ENCODE measurements at places on chromosomes 3 and 15.

DNA sequence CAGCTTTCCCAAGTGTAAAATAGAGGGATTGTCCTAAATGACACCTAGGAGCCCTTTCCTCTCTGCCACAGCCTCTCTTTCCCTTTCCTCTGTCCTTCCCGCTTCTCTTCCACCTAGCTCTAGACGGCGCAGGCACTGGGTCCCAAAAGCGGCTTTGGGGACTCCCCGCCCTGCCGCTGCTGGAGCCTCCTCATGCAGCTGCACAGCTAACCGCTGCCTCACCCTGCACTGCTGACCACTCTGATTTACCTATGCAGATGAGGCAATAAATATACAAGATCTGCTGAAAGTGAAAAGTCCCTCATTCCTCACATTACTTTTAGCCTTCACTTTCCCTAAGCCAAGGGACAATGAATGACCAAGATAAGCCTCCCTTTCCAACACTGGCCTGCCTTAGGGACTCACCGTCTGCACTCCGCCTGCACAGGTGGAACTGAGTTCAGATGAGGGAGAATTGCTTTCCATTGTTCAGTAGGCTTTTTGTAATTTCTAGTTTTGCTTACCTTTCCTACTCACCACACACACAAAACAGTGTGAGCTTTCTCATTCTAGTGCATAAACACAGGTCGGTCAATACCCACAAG lies 197.5 kb upstream of the BCL6 start:
- DNase-seq: no peak

DNA sequence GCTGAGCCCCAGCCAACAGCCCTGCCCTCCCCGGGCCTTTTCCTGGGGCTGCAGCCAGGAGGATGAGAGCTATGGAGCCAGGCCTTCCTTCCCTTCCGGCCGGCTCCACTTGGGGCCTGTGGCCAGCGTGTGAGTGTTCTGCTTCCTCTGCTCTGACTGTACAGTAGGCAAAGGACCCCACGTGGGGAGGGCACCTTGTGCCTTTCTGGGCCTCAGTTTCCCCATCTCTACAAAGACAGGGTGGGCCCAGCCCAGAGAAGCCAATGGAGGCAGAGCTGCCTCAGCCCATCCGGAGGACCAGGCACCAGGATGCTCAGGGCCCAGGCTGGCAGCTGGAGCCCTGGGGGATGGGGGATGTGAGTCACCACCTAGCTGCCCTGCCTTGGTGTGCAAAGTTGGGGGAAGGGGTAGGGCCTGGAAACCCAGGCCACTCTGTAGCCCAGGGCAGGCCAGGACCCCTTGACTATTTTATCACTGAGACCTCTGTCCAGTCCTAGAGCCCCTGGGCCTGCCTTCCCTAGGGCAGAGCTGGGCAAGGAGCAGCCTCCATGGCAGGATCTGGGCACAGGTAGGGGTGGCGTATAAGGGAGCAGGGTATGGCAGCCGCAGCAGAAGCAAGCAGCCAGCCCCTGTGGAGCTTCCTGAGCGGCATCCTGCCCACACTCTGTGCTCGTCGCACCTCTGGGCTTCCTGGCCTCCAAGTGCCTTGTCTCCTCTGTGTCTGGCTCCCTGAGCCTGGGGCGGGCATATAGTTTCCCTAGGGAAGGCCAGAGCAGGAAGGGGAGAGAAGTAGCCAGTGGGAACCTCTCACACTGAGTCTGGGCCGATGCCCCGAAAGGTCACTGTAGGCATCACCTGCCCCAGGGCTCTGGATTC lies 1.8 kb downstream of the PSTPIP1 start:
- DNase-seq: no peak

- no peak for DNase-seq
These were observed 42.1 kb upstream of the CTDSPL start for GRCh38 chr3:37819591-37819990.

DNA sequence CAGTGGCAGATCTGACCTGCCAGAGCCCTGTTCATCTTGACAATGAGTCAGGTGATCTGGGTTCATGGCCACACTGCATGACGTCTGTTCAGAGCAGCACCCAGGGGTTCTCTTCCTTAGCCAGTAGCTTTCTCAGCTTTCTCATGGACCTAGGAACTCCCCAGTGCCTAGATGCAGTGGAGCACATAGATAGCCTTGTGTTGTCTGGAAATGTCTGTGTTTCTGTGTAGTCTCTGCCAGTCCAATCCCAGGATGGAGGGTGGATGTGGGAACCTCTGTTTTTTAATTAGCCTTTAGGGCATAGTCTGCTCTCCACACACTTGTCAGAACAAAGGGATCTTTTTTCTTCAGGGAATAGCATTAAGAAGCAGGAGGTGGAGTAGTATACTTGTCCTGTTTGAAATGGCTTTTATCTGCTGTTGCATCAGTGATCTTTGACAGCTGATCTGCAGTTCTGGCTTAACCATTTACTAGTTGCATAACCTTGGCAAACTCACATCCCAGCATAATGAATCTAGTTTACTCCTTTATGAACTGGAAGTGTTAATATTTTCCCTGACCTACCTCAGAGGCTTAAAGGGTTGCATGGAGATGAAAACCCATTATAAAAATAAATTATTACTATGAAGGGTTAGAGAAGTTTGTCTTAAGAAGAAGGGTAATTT lies 16.1 kb upstream of the CACNA1D start:
- no peak for DNase-seq

DNA sequence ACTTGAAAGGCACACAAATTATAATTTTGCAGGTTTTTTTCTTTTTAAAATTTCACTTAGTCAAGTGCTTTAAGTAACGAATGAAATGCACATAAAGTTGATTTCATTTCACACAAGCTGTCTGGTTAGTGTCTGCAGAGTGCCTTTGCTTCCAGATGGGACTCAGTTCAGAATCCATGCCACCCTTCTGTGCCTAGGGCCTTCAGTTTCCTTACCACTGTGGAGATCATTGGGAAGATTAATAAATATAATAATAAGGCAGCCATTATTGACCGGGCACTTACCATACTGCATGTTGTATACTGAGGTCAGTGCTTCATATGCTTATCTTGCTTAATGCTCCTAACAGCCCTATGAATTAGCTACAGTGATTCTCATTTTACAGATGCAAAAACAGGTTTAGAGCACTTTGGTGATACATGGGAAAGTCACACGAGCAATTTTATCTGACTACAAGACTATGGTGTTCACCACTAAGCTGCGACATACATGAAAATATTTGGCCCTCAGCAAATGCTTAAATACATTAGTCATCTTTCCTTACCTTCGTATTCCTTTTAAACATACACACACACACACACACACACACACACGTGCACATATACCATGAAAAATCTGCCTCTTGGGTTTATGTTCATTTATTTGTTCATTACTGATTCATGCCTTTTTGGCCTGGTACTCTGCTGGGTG lies 3.1 kb downstream of the NMNAT3 start:
- no peak for DNase-seq
